Tibial nerve (tissue), 4 donors: ENCODE measurements at places on chromosomes 5 and 9.

DNA sequence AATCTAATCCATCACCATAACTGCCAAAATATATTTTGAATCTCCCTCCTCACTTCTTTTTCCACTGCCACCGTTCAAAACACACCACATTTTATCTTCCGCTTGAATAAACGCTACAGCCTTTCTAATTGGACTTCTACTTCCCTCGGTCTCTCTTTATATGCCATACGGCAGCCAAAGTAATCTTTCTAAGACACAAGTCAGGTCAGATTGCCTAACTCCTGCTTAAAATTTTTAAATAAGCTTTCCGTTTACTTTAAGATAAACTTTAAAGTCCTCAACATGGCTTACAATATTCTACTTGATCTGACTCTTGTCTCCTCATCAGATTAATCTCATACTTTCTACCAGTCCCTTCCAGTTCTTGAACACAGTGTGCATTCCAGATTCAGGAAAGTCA lies 9.7 kb downstream of the AFF4 start:
- DNase-seq, result no peak

DNA sequence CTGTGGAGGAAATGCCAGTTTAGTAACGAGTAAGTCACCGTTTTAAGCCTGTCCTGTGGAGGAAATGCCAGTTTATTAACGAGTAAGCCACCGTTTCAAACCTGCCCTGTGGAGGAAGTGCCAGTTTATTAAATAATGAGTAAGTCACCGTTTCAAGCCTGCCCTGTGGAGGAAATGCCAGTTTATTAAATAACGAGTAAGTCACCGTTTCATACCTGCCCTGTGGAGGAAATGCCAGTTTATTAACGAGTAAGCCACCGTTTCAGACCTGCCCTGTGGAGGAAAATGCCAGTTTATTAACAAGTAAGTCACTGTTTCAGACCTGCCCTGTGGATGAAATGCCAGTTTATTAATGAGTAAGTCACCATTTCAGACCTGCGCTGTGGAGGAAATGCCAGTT lies 18.9 kb upstream of the PDCD6 start:
- DNase-seq, result no peak

DNA sequence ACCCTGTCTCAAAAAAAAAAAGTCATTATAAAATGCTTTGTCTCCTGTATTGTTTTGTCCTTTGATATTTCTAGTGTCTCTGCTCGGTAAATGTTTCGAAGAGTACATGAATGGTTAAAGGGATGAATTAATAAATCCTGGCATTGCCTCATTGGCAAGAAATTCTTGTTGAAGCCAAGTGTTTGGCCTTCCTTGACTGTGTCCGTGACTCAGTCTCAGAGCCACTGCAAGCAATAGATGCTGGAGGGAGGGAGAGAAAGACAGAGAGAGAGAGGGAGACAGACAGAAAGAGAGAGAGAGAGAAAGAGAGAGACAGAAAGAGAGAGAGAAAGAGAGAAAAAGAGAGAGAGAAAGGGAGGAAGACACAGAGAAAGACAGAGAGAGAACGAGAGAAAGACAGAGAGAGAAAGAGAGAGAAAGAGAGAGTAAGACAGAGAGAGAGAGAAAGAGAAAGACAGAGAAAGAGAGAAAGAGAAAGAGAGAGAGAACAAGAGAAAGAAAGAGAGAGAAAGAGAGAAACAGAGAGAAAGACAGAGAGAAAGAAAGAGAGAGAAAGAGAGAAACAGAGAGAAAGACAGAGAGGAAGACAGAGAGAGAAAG lies 72.5 kb upstream of the RXRA start:
- DNase-seq, result no peak

- DNase-seq, result no peak
Observed at GRCh38 chr5:170622933-170623332, 119.1 kb downstream of the KCNIP1 start.

DNA sequence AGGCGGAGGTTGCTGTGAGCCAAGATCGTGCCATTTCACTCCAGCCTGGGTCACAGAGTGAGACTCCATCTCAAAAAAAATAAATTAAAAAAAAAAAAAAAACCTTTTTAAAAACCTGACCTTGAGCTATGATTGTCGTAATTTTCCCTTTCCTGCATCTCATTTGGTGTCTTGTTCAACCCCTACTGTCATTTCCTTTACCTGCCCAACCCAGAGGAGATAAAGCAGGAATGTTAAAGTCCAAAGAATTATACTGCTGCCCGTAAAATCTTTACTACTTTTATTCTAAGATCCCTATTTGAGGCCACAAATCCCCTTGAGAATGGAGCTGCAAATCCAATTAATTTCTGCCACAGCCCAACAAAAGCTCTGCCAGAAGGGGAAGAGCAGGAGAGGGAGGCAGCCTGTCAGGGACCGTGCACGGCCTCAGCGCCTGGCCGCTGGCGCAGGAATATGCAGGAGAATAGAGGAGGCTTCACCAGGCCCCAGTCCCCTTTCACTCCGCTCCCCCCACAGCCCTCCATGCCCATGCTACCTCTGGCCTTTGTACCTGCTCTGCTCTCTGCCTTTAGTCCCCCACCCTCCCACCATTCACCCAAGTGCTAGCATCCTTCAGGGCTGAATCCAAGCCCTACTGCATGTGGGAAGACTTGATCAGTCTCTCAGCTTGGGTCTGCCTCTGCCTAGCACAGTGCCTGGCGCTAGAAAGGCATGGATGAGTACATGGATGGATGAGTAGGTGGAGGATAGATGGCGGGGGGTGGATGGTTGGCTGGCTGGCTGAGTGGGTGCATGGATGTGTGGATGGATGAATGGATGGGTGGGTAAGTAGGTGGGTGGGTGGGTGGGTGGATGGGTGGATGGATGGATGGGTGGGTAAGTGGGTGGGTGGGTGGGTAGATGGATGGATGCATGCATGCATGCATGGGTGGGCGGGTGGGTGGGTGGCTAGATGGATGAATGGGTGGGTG lies 99.8 kb upstream of the SARDH start:
- DNase-seq, result no peak
